ENCODE measurements at places on chromosomes 4 and X.

DNA sequence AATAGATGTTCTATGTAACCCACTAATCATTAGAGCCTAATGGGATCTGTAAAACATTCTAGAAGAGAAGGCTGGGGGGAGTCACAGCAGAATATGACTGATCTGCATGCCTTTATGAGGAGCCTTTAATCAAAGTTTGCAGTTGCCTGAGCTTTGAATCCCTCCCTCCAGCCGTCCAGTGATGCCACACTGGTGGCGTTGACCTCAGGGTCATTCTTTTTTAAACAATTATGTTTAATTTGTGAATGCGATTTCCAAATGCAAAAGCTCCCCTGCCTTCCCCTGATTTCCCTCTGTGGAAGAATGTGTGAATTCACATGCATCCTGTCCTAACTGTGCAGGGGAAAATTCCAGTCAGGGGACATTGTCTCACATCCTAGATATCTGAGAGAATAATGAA is 199.7 kb upstream of the GPR101 start:
- DNase-seq, result no peak

DNA sequence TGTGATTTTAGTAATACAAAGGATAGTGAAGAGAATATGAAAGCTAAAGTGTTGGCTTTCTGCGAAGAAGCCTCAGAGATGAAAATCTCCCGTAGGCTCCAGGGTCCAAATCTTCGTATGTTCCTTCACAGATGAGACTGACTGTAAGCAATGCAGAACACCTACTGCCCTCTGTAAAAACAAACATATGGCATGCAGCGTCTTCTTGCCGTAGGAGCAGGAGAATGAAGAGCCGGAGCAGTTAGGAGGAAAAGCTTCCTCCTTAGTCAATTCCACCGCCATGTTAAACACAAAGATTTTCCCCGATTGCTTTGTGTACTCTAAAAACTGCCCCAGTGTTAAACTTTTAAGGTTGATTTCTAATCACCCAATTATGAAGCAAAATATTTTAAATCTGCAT is 22.5 kb downstream of the RWDD4 start:
- DNase-seq, result no peak

DNA sequence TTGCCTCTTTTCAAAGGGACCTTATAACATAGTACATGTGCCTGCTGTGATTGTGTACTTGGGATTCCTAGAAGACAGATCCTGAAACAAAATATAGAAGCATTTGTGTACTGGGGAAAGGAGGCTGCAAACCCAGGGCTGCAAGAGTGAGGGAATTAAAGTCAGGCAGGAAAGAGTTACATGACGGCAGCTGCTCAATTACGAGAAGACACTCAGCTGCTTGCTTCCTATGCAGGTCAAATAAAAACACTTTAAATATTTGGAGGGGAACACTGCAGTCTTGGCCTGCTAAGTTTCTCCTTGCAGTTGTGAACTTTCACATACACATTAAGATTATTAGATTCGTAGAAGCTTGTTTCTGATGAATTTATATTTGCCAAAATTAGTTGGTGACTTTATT is 191.9 kb upstream of the CXCL13 start:
- DNase-seq, result no peak

- no peak for DNase-seq
Measured at GRCh38 chr4:136246876-136247275, 1285.4 kb downstream of the PCDH18 start.

DNA sequence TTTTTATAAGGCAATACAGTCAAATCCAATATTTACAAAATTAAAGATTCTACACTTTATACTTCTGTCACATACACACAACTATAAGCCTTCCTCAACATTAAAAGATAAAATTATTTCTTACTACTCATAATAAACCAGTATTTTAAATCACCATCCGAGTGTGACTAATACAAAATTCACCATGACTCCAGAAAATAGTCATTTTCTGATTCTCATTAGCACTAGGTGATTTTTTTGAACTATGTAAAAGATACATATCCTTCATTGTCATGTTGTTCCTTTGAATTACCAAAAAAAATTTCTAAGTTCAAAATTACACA is 646 bp upstream of the SLC7A11 start:
- peak; percentile 35 for DNase-seq

DNA sequence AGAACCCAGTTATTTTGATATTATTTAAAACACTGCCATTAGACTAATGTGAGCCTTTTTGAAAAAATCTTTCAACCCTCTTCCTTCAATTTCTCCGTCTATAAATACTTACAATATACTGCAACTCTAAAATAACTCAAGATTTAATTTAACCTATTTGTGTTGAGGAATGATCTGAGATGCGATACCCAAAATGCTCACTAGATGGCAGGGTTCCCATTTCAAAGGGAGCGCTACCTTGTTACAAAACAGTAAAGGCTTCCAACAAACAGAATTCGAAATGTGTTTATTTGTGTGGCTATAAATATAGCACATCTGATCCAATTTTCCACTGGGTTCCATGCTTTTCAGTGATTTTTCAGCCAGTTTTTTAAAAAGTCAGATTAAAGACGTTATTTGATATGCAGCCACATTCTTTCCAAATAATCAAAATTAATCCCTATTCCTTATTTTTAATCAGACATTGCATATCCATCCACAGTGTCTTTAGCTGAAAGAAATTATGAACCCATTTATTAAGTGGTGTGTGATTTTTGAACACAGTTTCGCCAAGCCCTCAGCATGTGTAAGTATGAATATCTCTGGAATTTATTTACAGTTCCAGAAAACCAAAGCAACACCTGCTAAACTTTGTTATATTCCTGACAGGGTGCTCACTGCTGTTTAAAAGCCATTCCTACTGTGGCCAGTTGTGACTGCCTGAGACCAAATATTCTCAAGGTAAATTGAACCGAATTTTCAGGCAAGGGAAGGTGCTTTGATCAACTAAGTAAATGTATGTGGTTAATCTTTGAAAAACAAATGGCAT is 668.0 kb upstream of the LCORL start:
- DNase-seq, result peak; percentile 87

GRCh38 chrX:41084044-41084892 is 977 bp upstream of the USP9X start:
- peak; percentile 98 for DNase-seq

DNA sequence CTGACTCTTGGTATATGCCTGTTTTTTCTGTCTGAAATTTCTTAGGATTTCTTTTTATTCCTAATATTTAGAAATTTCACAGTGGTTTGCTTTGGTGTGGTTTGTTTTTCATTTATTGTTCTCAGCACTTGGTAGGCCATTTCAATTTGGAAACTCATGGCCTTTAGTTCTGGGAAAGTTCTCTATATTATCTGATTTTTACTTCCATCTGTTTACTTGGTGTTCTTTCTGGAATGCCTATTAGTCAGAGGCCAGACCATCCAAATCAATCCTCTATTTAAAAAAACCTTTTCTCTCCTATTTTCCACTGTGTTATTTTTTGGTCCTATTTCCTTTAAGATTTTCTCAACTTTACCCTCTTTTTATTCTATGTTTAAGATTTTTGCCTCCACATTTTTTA is 188.1 kb upstream of the SFRP2 start:
- DNase-seq, result peak; percentile 45

- peak; percentile 34 for DNase-seq
Measured at GRCh38 chr4:56804551-56804950, 16.9 kb downstream of the SPINK2 start.

GRCh38 chr4:965766-966134 is 7.6 kb downstream of the DGKQ start:
- DNase-seq, result no peak

GRCh38 chr4:10061650-10062415 is 40.5 kb upstream of the SLC2A9 start:
- DNase-seq, result no peak

GRCh38 chrX:44596277-44596676 is 53.6 kb upstream of the FUNDC1 start:
- no peak for DNase-seq

GRCh38 chr4:74656596-74656995 is 137.7 kb downstream of the BTC start:
- DNase-seq, result no peak

DNA sequence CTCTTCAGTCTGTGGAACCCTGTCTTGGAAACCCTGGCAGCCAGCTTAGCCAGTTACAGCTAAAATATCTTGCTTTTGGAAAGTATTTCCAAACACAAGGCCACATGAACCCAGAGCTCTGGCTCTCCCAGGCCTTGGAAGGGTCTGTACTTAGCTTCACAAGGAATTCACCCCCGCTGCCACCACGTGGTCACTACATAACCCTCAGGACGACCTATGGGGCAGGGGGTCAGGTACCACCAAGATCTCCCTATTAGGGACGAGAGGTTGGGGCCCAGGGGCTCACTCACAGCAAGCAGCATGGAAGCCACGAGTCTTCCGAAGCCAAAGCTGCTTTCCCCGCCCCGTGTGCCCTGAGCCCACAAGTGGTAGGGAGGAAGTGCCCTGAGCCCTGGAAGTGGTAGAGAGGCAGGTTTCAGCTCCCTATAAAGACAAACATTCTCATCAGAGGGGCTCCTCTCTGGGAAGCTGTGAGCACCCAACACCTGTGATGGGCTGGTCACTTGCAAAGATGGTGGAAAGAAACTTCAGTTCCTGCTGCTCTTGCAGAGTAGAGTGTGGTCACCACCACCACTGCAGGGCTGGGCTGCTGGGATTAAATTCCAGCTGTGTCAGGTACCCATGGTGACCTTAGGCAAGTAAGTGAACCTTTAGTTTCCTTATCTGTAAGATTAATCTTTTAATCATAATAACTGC is 4.7 kb upstream of the JAKMIP1 start:
- DNase-seq, result no peak

DNA sequence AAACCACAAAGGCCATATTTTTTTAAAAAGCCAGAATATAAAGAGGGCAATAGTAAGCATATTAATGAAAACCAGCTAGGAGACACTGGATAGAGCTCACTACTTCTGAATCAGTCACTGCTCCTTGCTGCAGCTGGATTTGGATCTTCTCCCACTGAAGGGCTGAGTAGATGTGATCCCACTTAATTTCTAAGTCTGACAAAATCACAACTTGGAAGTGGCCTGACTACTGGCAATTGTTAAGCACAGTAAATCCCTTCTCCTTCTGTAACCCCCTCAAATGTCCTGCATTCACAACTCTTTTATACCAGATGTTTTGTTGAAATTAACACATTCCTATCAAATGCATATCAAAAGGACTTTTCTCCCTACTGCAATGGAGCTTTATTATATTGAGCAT is 72.9 kb downstream of the AMMECR1 start:
- peak; percentile 11 for DNase-seq

DNA sequence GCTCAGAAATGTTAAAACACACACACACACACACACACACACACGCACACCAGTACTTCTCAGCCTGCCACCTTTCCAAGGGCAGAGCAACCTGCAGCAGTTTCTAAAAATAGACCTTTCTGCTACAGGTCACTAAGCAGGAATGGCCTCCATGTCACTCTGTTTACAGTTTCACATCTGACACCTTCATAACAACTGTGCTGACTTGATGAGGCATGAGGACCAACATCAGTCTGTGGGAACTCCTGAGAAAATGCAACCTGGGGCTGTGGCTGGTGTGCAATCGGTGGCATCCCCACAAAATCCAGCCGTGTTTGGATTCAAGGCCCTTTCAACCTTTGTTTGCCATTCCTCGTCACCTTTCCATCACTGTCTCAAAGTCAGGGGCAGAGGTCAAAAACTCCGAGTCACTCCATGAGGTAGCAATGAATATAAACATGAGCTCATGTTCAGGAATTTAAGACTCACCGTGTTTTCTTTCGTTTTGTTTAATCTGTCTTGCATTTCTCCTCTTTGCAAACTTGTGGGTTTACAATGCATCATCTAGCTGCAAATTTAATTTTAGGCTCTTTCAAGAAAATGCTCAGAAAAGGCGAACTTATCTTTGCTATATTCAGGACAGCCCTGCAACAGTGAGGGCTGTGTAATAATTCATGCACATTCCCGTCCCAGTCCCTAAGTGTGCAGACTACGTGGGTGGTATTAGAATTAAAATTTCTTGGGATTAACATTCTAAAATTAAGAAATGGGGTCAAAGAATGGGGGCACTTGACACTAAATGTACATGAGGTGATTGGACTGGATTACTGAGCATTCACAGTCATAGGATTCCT is 135.3 kb downstream of the SHROOM3 start:
- DNase-seq, result peak; percentile 60

- no peak for DNase-seq
Measured at GRCh38 chr4:71828470-71828869, 44.6 kb upstream of the GC start.

DNA sequence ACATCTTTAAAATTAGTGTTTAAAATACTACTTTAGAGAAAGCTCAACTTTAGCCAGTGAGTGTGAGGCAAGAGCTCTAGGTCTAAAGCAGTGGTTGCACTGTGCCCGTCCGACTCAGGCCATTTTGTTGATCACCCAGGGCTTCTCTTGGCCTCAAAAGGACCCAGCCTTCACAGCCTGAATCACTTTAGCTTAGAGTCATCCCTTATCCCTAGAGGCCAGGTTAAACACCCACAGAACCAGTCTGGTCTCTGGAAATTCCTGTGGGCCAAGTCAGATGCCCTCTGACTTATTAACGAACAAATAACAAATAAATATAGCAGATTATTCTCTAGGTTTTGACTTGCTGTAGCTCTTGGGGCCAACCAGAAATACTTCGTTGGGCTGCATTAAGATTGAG is 102.3 kb downstream of the WWC2 start:
- DNase-seq, result no peak

- DNase-seq, result no peak
Measured at GRCh38 chr4:142322996-142323395, 523.1 kb downstream of the INPP4B start.

- DNase-seq, result peak; percentile 29
Measured at GRCh38 chrX:68846536-68846935, 17.7 kb downstream of the EFNB1 start.

GRCh38 chr4:106868381-106869035 is 167.6 kb downstream of the DKK2 start:
- peak; percentile 49 for DNase-seq

- no peak for DNase-seq
Measured at GRCh38 chr4:159410076-159410777, 307.3 kb downstream of the RAPGEF2 start.

DNA sequence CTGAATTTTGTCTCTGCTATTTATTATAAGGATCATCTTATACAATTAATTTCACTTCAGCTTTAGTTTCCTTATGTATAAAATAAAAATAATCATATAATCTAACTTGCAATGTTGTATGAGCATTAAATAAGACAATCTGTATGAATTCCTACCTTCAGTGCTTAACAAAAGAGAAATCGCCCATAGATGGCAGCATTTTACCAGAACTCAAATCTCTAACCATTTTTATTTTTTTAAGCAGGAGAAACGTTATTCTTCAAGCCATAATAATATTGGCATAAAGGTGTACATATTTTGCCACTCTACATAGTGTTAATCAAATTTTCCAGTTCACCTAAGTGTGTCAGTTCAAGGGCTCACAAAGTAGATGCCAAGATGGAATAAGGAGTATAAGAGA is 78.8 kb downstream of the TMEM47 start:
- peak; percentile 74 for DNase-seq

- no peak for DNase-seq
Measured at GRCh38 chr4:98617358-98618047, 40.9 kb downstream of the TSPAN5 start.

- DNase-seq, result no peak
Measured at GRCh38 chr4:10091531-10092181, 24.9 kb downstream of the WDR1 start.

GRCh38 chrX:43000121-43000520 is 222.2 kb upstream of the PPP1R2C start:
- no peak for DNase-seq

Measured in adipocyte (in vitro differentiated cells).